HepG2 (cell line): ENCODE measurements at places on chromosomes 16 and 17.
A peak's percentile ranks its signal among the peaks of the same experiment; 100 is the strongest.

- no peak for DNase-seq
These were observed 151.0 kb upstream of the CDC42EP4 start for GRCh38 chr17:73462823-73463222.

DNA sequence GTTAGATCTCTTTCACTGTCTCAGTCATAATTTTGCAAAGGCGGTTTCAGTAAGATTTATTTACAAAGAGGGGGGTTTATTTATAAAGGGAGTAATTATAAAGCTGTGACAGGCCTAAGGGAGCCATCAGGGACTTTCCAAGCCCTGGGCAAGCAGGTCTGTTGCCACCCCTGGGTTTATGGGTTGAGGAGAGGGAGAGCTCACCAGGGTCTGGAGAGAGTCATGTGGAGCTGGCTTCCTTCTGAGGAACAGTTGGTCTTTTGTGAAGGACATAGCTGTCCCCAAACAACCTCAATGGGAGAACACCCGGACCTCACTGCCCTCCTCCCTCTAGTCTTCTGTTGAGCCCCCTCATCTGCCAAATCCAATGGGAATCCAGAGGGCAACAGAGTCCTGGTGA is 9.8 kb downstream of the ITGAM start:
- DNase-seq: no peak

DNA sequence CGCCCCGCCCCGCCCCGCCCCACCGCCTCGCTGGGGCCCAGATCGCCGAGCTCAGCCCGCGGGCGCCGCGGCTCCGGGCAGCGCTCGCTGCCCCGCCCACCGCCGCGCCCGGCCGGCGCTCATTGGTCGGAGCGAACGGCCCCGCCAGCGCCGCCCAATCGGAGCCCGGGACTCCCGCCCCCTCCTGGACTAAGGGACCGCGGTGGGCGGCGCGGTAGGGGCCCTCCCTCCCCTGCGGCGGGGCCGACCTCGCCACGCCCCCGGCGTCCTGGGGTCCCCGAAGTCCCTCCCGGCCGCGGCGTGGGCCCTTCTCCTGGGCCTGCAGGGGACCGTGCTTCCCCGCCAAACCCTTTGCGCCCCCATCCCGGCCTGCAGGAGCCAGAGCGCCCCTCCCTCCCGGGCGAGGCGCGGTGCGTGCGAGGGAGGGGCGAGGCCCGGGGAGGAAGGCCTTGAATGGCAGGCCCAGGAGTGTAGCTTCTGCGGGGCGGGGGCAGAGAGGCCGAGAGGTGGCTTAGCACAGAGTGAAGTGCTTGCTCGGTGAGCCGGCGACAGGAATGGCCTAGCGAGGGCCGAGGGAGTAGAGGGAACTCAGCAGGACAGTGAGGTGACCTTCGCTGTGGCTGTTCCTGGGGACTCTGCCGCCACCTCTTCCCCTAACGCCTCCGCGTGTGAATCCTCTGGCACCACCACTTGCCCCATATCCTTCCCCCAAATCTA is at the start of gene CAMKK1:
Gene CAMKK1, minus strand, starts transcription at position 51 of the 717 bp plus-strand sequence. CDS start 7,366 bp downstream, outside the sequence.
- DNase-seq: peak; percentile 77

- DNase-seq: no peak
These were observed 22.6 kb upstream of the ANKFN1 start for GRCh38 chr17:56130631-56131030.

DNA sequence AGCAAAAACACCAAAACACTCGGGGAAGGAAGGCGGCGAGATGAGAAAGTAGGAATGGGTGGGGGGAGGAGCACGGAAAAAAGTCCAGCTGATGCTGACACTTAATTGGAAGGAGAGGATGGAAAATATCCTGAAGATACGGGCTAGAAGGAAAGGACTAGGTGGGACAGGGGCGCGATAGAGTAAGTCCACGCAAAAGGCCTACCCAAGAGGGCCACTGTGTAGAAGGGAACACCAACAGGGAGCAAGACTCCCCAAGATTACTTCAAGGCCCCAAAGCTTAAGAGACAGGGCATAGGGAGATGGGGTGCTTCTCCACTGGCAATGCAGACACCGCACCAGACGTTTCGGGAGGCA is 736 bp downstream of the APPBP2 start:
- DNase-seq: no peak

- DNase-seq: peak; percentile 73
These were observed 8.9 kb upstream of the NAGPA start for GRCh38 chr16:5042574-5043171.

DNA sequence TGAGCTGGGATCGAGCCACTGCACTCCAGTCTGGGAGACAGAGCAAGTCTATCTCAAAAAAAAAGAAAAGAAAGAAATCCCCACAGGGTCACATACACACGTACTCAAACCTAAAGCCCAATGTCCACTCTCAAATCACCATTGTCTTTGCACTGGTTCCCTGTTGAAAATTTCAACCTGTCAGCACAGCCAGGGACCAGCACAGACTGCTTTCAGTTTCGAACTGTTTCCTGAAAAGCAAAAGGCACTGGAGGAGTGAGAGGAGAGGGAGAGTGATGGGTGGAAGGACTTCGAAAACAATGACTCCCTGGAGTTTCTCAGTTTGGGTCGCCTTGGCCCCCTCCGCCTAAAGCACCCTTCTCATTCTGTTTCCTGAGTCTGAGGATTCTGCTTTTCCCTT is 9.0 kb upstream of the CD300C start:
- no peak for DNase-seq

DNA sequence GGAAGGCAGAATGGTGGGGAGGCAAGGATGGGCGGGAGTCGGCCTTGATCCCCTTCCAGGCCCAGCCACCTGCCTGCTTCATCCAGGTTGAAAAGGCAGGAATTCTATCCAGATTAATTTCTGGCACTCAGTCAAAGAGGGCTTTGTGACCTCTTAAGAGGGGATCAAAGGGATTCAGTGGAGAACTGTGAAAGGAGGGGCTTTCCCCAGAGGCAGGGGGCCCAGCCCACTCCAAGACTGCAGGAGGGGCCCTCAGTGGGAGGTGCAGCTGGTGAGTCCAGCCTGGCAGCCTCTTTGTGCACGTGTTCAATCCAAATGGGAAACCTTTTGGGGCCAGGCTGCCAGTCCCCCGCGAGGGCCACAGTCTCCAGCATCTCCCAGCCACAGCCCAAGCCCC is 148.5 kb upstream of the PLCG2 start:
- DNase-seq: no peak

- DNase-seq: no peak
These were observed 21.3 kb upstream of the GAA start for GRCh38 chr17:80080081-80080480.

DNA sequence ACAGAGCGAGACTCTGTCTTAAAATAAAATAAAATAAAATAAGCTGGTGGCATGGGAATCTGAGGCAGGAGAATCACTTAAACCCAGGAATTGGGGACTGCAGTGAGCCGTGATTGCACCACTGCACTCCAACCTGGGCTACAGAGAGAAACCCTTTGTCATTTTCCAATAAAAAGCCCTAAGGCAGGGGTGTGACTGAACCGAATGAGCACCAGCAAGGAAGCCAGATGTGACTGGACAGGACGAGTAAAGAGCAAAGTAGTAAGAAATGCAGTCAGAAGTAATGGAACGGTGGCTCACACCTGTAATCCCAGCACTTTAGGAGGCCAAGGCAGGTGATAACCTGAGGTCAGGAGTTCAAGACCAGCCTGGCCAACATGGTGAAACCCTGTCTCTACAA is 3.8 kb upstream of the RPL23 start:
- no peak for DNase-seq

GRCh38 chr17:33091271-33091670 is 99.6 kb downstream of the SPACA3 start:
- DNase-seq: no peak

- DNase-seq: no peak
These were observed 83.3 kb upstream of the C16orf82 start for GRCh38 chr16:26983426-26983825.

- no peak for DNase-seq
These were observed 20.0 kb downstream of the UTS2R start for GRCh38 chr17:82391496-82392066.

DNA sequence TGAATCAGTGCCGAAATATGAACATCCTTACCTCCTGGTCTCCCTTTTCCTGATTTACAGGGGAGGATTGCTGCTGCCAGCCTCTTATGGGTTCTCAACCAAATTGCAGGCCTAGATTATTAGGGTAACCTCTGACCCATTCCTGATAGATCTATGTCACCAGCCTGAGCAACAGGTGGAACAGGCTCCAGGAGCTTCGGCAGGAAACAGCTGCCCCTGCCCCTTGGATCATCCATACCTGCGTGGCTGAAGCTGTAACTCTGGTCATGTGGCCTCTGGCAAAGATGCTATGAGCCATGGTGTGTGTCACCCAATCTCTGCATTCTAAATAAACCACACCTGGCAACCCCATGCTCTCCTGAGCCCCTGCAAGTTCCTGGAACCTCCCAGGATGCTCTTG is 18.4 kb upstream of the RBBP6 start:
- DNase-seq: no peak
